ENCODE measurements at places on chromosomes 5 and 9.

GRCh38 chr5:78566747-78567425 lies 81.7 kb downstream of the LHFPL2 start:
- no peak for DNase-seq

DNA sequence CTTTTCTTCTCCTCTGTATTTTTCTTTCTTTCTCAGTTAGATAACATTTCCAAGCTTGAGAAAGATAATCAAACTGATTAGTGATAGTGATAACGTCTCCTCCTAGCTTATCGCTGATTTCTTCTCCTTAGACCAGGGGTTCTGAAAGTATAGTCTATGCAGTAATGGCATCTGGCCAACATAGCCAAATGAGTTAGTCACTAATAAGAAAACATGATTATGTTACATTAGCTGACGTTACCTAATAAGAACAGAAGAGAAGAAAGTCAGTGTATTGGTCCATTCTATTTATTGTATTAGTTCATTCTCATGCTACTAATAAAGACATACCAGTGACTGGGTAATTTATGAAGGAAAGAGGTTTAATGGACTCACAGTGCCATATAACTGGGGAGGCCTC lies 111.2 kb downstream of the STRBP start:
- DNase-seq, result no peak

GRCh38 chr9:75666856-75667554 lies 223.5 kb upstream of the PCSK5 start:
- DNase-seq, result no peak

DNA sequence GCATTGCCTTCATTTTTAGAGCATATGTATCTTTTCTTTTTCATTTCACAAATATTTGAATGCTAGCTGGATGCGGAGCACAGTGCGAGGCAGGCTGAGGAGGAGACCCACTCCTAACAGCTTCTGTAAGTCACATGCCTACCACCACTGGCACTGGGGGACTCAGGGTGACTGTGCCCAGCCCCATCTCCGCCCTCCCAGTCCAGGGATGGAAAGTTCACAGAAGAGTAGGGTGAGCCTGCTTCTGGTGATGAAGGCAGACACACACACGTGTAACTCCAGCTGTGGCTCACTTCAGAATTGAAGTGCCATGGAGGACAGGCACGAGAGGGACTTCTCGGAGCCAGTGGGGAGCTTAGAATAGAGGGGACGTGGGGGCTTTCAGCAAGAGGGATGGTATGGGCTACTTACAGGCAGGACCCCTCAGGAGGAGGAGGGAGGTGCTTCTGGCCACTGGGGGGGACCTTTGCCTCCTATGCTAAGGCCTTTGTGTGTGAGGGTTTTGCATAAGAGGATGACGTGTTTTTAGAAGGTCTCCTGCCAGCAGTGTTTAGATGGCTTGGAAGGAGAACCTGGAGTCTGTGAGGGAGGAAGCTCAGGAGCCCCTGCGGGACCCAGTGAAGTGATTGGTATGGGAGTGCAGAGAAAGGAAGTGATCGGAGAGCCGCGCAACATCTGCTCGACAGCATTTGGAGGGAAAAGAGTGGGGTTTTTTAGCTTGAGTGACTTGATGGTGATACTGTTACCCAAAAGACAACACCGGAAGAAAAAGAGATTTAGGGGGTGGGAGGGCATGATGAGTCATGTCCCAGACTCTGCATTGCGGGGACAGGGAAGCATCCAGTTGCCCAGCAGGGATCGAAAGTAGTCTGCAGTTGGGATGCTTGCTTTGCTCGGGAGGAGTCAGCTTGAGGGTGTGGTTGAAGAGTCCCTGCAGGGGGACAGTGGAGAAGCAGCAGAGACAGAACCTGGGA lies 163.5 kb upstream of the OTULINL start:
- DNase-seq, result no peak

DNA sequence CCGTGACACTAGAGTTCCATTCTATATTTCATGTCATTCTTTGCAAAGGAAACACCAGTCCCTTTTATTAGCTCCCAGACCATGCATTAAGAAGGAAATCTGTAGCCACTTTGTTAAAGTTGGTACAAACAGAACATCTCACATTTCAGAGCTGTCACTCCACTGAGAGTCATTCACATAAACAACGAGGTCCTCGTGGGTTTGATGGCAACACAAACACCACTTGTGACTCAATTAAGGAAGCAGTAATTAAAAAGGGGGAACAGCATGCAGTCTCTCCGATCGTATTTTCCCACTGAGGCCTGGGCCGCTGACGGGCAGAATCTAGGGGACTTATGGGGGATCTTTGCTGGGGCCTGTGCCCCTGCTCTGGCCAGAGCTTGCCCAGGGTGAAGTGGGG lies 94.2 kb upstream of the ZNF618 start:
- no peak for DNase-seq

- no peak for DNase-seq
Observed at GRCh38 chr5:147455822-147456450, 53.9 kb downstream of the DPYSL3 start.

- DNase-seq, result no peak
Observed at GRCh38 chr9:76810377-76810957, 46.2 kb downstream of the PCA3 start.

- DNase-seq, result no peak
Observed at GRCh38 chr9:32161720-32162119, 222.7 kb upstream of the ACO1 start.

GRCh38 chr5:143024228-143024920 lies 254.2 kb downstream of the ARHGAP26 start:
- DNase-seq, result no peak

DNA sequence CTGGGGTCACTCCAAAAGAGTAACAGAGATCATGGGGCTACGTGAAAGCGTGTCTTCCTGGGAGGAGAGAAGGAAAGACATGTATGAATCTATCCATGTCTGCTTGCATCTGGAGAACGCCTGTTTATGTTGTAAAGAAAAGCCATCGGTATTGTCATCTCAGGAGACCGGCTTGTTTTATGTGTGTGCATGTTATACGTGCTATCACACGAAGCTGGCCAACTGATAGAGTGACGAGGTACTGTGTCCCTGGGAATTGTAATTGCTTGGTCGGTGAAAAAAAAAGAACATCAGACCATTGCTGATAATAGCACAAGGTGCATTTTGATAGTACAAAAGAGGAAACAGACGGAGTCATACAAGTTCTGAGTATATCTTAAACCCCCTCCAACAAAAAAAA lies 370 bp upstream of the CDH6 start:
- DNase-seq, result no peak

- no peak for DNase-seq
Observed at GRCh38 chr9:84337252-84337651, 3.3 kb downstream of the SLC28A3 start.

DNA sequence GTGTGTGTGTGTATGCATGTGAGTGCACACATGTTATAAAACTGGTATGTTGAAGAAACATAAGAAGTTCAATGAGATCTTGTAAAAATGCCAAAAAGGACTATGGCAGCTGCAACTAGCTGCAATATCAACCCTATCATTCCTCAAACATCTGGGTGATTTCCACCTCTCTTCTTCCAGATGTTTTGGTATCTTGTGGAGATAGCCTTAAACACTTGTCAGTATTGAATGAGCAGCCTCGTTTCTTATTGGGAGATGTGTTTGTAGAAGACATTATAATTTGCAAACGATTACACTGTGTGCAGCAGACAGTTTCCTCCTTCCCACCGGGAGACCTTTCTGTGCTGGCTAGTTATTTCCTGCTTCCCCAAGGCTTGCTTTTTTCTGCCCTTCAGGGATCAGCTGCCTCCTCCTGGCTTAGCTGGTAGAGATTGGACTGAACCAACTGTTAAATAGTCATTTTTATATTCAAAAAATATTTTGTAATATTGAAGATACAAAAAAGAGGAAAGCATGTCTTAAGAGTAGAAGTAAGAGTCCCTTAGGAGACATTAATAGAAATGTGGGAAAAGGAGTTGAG lies 168.4 kb upstream of the MPDZ start:
- DNase-seq, result no peak

DNA sequence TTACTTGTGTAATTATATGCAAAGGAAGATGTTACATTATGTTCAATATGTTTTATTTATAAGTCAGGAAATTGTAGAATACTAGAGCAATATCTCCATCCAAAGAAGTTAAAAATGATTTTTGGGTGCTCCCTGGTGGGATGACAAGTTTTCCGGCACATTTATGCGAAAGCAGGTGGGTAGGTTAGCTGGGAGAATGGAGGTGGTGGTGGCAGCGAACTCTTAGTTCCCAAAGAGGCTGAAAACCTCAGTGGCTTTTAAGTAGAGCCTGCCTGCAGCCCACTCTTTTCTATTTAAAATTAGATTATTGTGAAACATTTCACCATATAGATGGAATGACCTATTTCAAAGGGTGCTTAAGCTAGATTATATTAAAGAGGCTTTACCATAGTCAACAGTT lies 51.8 kb downstream of the ANKRD33B start:
- DNase-seq, result no peak

GRCh38 chr5:5139777-5140478 lies at the start of gene ADAMTS16:
Gene ADAMTS16 (plus strand): TSS chr5:5140330. CDS start chr5:5140468, 138 bp downstream.
- DNase-seq, result no peak

DNA sequence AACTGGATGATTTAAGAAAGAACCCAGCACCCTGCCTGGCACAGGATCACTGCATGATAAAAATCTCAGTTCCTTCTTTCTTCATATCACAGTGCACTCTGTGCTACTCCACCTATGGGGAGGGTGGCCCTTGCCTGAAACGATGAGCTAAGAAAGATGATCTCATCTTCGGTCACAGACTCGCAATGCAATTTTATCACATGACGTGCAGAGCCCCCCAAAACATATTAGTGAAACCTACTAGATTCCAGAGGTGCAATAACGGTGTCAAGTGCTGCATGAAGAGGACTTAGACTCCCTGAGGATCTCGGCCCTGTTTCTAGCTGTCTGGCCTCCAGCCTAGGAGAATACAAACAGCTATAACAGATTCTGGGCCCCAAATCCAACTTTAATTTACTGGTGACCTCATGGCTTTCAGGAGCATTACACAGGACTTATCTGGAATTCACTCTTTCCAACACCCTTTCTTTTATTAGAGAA lies 104.0 kb downstream of the EBF1 start:
- DNase-seq, result peak; percentile 24

- no peak for DNase-seq
Observed at GRCh38 chr9:94952565-94953373, 226.3 kb downstream of the AOPEP start.

DNA sequence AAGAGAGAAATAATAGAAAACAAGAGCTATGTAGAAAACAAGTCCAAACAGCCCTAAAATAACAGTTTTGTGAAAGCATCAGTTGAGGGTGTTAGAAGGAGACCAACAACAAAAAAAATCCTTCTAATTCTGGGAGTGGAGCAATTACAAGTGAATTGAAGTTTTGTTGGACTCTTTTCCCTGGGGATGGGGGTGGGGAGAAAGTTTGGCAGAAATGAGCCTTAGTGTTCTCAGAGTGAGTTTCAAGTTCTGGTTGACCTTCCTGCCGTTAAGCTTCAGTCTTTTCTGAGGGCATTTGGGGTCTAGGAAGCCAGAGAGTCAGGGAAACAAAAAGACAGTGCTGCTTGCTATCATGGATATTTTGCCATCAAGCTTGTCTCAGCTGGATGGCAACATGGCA lies 106.3 kb upstream of the TRIM32 start:
- no peak for DNase-seq

GRCh38 chr5:78612227-78613150 lies 36.1 kb downstream of the LHFPL2 start:
- no peak for DNase-seq

- DNase-seq, result no peak
Observed at GRCh38 chr5:81183811-81184748, 49.0 kb upstream of the CKMT2 start.

- no peak for DNase-seq
Observed at GRCh38 chr5:9474219-9475002, 71.5 kb downstream of the SEMA5A start.

- no peak for DNase-seq
Observed at GRCh38 chr5:55441107-55441771, 93.5 kb downstream of the PLPP1 start.

GRCh38 chr9:96417661-96418082 lies 498 bp downstream of the ZNF367 start:
- DNase-seq, result no peak

DNA sequence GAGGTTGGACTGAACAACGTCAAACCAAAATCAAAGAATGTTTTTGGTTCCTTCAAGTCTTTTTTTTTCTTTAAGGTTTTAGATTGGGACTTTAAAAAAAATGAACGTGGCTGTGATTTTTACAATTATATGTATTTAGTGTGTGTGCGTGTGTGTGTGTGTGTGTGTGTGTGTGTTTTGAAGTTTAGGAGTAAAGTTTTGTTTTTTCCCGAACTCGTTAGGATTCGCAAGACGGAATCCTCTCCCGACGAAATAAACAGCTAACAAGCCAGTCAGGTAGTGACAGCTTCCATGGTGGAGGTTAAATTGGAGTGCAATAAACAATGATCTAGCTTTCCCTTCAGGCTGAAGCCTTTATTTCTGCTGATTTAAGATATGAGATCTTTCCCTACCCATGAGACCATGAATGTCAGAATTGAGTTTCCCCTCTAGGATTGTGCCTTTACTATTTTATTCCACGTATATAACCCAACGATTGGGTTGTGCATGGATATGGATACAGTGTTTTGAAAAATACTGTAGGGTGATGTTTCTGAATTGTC lies 1.2 kb downstream of the KIAA1958 start:
- no peak for DNase-seq

GRCh38 chr5:56386046-56386445 lies 152.9 kb upstream of the ANKRD55 start:
- DNase-seq, result no peak

DNA sequence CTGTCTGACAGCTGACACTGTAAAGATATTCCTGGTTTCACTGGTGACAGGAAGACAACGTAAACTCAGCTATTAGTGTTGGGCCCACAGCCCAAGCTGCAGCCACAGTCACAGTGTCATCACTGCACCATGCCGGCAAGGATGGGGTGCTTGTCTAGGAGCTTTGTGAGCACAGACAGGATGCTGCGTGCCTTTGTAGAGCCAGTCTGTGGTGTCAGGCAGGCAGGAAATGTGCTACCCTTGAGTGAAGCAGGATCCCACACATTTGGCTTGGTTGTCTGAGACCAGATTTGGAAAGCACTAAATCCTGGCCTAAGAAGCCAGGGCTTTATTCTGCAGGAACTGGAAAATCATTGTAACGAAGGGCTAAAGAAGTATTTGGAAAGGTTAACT lies 121.6 kb upstream of the ADAMTS16 start:
- DNase-seq, result no peak

DNA sequence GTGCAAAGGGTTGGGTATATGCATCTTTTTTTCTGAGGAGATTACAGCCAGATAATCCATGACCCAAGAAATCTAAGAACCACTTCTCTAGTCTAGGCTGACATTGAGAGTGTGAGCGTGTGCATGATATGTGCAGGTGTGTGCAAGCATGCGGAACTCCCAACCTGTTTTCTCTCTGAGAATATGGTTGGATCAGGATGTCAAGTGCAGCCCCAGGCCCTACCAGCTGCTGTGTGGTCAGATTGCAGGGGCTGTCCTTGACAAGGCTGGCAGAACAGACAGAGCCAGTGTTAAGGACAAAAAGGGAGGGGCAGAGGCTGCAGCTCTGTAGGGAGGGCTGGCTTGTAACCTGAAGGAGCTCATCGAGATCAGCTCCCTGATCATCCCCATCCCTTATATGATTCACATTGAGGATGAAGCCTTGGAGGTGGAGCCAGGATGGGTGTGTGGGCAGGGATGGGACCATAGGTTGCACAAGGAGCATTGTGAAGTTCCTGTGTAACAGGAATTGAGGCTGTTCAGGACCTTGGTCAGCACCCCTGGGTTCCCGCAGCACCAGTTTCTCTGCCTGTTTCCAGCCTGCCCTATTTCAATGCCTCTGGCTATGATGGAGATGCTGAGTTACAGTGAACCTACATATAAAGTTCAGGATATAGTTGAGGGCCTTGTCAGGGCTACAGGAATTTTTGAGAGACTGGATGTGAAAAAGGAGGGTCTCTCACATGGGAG lies 52.6 kb upstream of the ARAP3 start:
- no peak for DNase-seq
